Activated T-cell treated with anti-CD3 and anti-CD28 coated beads, Interleukin-2, amount 50 U/mL, for 72 hours (primary cell): ENCODE measurements at places on chromosomes 5 and 9. TPM values are rescaled to one million over a fixed set of nuclear protein-coding genes. Genes with fewer than 3 reads are reported as not detected.

Gene HAVCR2
- 19.7 TPM for total RNA-seq

Gene PCDHB13
- total RNA-seq: not detected

- DNase-seq: no peak
Measured at GRCh38 chr9:134366223-134367031, 40.2 kb downstream of the RXRA start.

DNA sequence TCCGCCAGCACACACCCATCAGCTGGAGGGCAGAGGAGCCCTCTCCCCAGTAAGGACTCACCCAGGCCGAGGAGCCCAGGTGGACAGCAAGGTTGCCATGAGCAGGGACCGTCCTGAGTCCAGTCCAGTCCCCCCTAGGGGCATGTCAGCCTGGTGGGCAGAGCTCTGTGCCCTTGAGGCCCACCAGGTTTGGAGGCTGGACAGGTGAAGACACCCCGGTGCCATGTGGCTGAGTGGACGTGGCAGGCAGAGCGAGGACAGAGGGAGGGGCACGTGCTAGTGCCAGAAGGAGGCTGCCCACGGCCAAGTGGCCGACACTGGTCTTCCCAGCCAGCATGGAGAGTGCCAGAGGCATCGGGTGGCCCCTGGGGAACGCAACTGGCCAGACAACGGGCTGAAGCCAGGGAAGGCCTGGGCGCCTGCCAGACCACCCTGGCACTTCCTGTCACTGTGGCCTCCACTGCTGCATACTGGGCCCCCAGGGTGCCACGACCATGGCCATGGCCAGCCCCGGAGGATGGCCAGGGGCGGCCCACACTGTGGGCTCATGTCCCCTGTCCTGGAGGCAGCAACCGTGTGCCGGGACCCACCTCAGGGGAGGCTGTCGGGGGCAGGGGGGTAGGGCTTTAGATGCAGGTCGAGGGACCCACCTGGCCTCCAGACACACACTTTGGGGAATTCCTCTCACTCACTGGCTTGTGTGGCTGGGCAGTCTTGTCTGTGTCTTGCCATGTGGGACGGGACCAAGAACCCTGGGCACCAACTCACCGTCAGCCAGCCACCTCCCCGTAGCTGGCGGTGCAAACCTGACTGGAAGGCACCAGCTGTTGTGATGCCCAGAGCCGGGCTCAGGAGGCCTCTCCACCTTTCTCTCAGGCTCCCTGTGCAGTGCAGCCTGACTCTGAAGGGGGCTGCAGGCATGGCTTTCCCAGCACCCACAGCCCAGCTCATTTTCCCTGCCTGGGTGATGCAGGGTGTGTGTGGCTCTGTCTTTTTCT, 42.3 kb upstream of the LPCAT1 start:
- DNase-seq: no peak

DNA sequence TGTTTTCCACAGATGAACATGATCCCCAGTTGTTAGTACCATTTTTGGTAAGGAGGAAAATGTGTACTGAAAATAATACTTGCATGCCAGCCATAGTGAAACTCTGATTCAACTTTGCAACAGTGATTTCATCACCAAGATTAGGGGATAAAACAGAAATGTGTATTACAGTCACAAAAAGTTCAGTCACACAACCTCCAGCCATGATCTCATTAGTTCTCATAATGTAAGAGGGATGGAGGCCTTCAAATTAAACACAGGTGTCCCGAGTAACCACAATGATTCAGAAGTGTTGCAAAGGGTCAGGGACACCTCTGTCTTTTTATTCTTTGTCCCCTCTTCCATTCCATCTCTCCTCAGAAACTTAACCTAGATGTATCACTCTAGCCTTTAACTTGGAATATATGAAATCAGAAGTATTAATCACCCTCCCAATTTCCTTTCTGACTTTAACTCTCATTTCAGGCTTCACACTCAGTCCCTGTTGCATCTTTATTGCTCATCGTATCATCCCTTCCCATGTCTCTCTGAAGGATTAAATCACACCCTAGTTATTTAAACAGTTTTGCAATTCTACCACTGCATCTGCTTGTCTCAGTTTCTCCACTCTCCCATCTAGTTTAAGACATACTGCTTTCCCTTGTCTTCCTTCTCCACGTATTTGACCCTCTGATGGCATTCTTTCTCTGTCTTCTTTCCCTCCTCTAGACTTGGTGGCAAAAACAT, 291.2 kb downstream of the ADAMTS6 start:
- DNase-seq: peak; percentile 34
